ENCODE measurements at places on chromosomes 1 and 21.

DNA sequence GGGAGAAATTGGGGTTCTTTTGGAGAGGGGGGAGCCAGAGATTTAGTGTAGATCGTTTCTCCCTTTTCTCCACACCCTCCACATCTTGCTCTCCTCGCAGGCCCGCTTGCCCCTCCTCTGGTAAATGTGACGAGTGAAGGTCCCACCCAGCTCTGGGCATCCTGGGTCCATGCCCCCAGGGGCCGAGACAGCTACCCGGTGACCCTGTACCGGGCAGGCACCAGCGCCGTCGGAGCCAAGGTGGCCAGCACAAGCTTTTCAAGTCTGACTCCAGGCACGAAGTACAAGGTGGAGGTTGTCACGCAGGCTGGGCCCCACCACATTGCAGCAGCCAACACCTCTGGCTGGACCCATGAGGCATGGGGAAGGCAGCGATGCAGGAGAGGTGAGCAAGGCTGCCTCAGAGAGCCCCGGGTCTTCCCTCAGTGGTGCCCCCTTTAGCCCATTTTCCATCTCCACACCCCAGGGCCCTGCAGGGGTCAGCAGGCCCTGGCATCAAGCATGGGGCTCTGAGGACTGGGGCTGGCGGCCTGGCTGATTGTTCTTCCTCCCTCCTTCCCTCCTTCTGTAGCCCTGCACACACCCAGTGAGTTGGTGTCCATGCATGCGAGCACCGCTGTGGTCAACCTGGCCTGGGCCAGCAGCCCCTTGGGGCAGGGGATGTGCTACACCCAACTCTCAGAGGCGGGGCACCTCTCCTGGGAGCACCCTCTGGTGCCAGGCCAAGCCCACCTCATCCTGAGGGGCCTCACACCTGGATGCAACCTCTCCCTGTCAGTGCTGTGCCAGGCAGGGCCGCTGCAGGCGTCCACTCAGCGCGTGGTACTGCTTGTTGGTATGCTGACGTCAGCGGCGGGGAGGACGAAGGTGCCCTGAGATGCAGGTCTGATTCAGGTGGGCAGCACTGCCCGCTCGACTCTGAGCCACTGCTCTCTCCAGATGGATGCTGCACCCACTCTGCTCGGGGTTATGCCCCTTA is 16.4 kb upstream of the LGR6 start:
- DNase-seq, result no peak

DNA sequence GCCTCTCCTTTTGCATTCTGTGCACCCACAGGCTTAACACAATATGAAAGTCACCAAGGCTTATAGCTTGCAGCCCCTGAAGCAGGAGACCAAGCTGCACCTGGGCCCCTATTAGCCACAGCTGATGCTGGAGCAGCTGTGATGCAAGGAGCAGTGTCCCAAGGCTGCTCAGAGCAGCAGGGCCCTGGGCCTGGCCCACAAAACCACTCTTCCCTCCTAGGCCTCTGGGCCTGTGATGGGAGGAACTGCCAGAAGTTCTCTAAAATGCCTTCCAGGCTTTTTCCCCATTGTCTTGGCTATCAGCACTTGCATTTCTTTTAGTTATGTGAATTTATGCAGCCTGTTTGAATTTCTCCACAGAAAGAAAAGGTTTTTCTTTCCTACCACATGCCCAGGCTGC is 89.5 kb upstream of the KCTD3 start:
- no peak for DNase-seq

DNA sequence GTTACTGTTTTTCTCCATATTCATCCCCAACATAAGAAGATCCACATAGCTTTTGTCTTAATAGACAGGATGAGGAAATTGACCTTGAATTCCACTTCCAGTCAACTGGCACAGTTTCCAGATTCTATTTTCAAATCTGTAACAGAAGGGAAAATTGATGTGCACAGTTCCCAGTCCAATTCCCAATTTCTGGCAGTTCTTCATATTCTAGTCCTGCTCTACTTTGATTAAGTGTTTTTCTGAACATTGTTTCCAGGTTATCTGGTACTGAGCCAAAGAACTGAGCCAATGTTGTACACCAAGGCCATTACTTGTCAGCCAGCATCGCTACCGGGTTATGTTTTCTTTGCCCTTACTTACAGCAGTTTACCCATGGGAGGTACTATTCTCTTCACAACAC is 1755.4 kb downstream of the PLA2G4A start:
- DNase-seq, result no peak

- DNase-seq, result no peak
Observed at GRCh38 chr1:183283286-183283685, 97.2 kb downstream of the LAMC2 start.

- DNase-seq, result no peak
Observed at GRCh38 chr1:172252321-172252720, 168.2 kb upstream of the C1orf105 start.

DNA sequence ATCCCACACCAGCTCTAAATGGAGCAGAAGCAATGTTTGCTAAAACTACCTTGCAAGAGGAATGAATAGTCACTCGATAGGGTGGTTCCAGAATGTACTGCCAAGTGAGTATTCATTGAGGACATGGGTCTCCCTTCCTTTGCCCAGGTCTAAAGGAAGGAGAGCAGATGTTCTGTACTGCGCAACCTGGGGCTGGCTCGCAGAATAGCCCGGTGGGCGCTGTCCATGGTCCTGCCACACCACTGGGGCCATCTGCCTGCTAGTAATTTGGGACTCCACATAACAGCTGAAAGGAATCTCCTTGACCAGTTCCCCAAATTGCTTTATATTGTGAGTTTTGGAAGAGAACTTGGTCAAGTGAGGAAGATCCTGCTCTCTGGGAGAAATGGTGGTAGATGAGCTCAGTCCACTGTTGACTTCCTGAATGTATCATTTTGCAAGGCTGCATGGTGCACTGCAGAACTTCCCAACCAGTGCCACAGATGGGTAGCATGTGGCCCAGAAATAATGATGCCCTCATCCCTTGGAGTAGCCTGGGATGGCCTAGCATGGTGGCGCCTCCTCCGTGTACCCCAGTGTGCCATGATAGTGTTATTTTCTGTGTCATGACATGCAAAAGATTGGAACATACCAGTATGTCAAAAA is 5.7 kb downstream of the SLC6A17 start:
- DNase-seq, result peak; percentile 28
